ENCODE measurements at places on chromosomes 11 and 22. TPM values are rescaled to one million over a fixed set of nuclear protein-coding genes. Genes with fewer than 3 reads are reported as not detected.

USH1C gene
- total RNA-seq: not detected

- peaks cover 4% of the 10 kb centered on the region for H3K27me3 ChIP-seq
- H3K36me3 ChIP-seq: no peaks in the 10 kb centered on the region
- DNase-seq: no peak
- no peak overlapping the region for H3K4me3 ChIP-seq
- H3K27ac ChIP-seq: no peak overlapping the region
- no peaks in the 10 kb centered on the region for H3K4me1 ChIP-seq
Observed at GRCh38 chr22:25167082-25167481, 32.6 kb upstream of the CRYBB3 start.

DNA sequence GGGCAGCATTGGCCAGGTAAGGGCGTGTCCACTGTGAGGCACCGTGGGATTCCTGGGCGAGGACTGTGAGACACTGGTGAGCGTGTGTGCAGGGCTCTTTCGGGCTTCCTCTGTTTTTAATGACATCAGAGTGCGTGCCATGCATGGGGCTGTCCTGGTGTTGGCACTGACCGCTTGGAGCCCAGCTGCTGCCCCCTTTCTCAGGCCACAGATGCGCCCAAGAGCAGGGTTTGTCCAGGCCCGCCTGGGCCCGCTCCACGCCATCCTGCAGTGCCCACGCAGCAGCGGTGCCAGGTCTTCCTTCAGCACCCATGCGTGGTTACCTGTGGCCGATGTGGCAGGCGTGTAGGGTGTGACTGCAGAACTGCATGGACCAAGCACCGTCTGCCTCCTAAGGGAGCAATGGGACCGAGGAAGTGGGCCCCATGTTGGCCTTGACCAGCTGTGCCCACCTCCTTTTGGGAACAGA is 72.3 kb upstream of the SEPTIN5 start:
- no peak overlapping the region for H3K27ac ChIP-seq
- no peak overlapping the region for H3K4me3 ChIP-seq
- no peaks in the 10 kb centered on the region for H3K4me1 ChIP-seq
- DNase-seq: no peak
- H3K27me3 ChIP-seq: no peaks in the 10 kb centered on the region

GRCh38 chr11:122108192-122108799 is 7.7 kb downstream of the BLID start:
- H3K4me1 ChIP-seq: no peaks in the 10 kb centered on the region
- DNase-seq: no peak
- no peak overlapping the region for H3K27ac ChIP-seq

GRCh38 chr11:2663915-2664314 is 35.9 kb downstream of the KCNQ1OT1 start:
- no peaks in the 10 kb centered on the region for H3K27me3 ChIP-seq
- no peak overlapping the region for H3K4me3 ChIP-seq
- DNase-seq: no peak
- H3K27ac ChIP-seq: no peak overlapping the region
- H3K36me3 ChIP-seq: no peaks in the 10 kb centered on the region
